ENCODE measurements at places on chromosomes 4 and X. TPM values are rescaled to one million over a fixed set of nuclear protein-coding genes. Genes with fewer than 3 reads are reported as not detected.

GRCh38 chr4:1015179-1015578 lies 3.8 kb downstream of the FGFRL1 start:
- no peak for DNase-seq

DNA sequence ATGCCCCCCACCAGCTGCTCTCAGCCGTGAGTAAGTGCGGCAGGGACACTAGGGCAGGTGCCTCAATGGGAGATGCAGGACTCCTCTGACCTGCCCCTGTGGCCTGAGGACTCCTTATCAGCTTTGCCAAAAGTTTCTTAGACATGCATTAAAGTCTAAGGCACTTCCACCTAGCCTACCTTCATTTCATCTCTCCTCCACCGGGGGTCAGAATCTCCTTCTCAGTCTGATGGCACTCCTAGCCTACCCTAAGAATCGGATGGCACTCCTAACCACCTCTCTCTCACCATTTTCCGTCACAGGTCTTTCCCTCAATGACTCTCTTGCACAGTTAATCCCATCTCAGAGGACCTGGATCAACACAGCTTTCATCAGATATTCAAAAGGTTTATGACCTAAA lies 85.9 kb downstream of the OTC start:
- DNase-seq, result no peak

GRCh38 chr4:112289407-112290253 lies 3.9 kb upstream of the TIFA start:
- peak; percentile 34 for DNase-seq

- DNase-seq, result peak; percentile 56
Observed at GRCh38 chr4:47839259-47839658, 1.4 kb upstream of the CORIN start.

GRCh38 chr4:10688022-10688421 lies 3.5 kb upstream of the CLNK start:
- DNase-seq, result no peak

Gene MAGEA2
- total RNA-seq, result not detected

Gene DCAF12L2
- not detected for total RNA-seq
